Kidney (tissue), 22 donors: ENCODE measurements at places on chromosomes 12 and 14.

- no peak for DNase-seq
These were observed 1093.7 kb downstream of the SLC6A15 start for GRCh38 chr12:83818881-83819280.

- DNase-seq: no peak
These were observed 87.1 kb downstream of the ATP2B1 start for GRCh38 chr12:89621521-89621920.

GRCh38 chr12:118144499-118144898 lies 8.6 kb downstream of the PEBP1 start:
- DNase-seq: no peak

GRCh38 chr14:54902521-54903420 lies at the start of gene GCH1:
TSS of gene GCH1 (minus strand) at chr14:54902826. CDS start at chr14:54902663, 163 bp downstream.
- DNase-seq: peak; percentile 88

GRCh38 chr12:76471579-76471978 lies 88.0 kb downstream of the OSBPL8 start:
- no peak for DNase-seq

DNA sequence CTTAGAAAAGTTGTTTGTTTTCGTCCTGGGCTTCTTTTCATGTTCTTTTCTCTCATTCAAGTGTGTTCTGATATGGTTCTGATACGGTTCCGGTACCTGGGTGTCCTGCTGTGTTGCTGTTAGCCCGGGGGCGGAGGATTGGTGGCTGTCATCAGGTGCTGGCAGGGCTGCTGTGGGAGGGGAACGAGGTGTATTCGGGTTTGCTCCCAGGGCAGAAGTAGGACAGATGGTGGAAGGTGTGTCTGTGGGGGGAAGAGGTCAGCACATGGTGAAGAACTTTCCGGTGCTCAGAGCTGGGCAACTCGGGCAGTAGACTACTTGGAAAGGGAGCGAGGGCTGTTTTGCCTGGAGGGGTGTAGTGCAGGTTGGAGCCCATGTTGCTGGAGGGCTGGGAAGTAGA lies 70.2 kb downstream of the SLC25A47 start:
- no peak for DNase-seq

DNA sequence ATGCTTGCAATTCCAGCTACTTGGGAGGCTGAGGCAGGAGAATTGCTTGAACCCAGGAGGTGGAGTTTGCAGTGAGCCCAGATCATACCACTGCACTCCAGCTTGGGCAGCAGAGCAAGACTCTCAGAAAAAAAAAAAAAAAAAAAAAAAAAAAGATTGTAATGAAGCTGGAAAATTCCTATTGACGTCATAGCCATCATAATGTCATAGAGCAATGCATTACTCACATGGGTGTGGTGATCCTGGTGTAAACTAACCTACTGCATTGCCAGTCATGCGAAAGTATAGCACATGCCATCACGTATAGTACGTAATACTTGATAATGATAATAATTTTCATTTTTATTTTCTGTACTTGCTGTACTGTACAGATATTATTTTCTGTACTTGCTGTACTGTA lies 42.7 kb upstream of the NID2 start:
- no peak for DNase-seq

DNA sequence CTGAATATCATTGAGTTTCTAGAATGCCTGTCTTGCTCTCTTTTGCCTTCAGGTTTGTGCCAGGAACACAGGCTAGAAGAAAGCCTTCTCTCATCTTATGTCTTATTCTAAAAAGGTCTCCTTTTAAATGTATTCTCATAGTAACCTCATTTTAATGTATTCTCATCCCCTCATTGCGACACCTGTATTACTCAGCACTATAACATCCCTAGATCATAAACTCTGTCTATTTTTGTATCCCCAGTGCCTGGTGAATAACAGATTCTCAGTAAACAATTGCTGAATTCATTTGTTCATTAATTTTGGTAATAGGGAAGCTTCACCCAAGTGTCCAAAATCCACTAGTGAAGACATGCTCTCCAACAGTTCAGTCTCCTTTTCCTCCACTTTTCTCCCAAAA lies 8.8 kb upstream of the LRRK2 start:
- no peak for DNase-seq

GRCh38 chr12:16350682-16351081 lies 3.2 kb downstream of the MGST1 start:
- DNase-seq: no peak

- no peak for DNase-seq
These were observed 304.4 kb downstream of the VRK1 start for GRCh38 chr14:97101561-97101960.
